ENCODE measurements at places on chromosomes 5 and 9. TPM values are rescaled to one million over a fixed set of nuclear protein-coding genes. Genes with fewer than 3 reads are reported as not detected.

DNA sequence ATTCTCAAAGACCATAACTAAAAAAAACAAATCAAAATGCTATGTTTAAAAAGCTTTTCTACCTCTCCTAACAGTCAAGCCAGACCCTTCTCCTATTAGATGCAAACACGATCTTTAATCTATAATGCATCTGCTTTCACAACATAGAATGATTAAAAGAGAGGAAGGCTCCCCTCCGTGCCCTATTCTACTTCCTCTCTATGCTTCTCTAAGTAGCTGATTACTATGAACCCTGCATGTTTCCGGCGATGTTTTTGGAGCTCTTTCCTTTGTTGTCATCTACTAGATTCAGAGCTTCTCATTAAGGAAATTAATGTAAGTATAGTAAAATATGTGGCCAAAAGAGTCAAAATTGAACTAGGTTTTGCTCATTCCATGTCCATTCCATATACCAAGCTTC lies 29.2 kb upstream of the CEP120 start:
- DNase-seq = no peak

- DNase-seq = no peak
Observed at GRCh38 chr9:130345897-130346385, 80.4 kb downstream of the HMCN2 start.

DNA sequence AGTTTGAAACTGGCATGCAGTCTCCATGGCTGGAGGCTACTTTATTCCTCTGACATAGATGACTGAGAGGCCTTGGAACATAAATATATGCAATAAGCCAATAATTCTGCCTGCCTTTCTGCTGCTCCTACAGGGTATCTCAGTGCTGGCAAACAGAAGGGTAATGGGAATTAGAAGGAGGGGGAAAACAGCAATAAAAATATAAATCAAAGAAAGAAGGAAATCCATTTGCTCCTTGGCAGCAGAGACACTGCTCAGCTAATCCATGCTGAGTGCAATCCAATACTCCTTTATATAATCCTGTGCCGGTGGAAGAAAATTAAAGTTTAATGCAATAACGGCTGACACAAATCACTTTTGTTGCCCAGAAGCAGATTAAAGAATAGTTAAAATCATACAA lies 478.9 kb downstream of the SPATA31D1 start:
- no peak for DNase-seq

The SOHLH1 gene
- not detected for total RNA-seq

The NTNG2 gene
- 1.6 TPM for total RNA-seq

All from activated CD4-positive, alpha-beta T cell treated with anti-CD3 and anti-CD28 coated beads, Interleukin-2, amount 10 ng/mL, durations not matched to agents 24 days and 14 days (primary cell).